ENCODE measurements at places on chromosomes 11 and 22. TPM values are rescaled to one million over a fixed set of nuclear protein-coding genes. Genes with fewer than 3 reads are reported as not detected.
A peak's percentile ranks its signal among the peaks of the same experiment; 100 is the strongest.

CD248 gene
- 0.27 TPM for total RNA-seq

GRCh38 chr11:128573638-128574037 is 13.7 kb downstream of the ETS1 start:
- DNase-seq = no peak
- H3K36me3 ChIP-seq = no peaks in the 10 kb centered on the region
- H3K27me3 ChIP-seq = peaks cover 3% of the 10 kb centered on the region

FXYD2 gene
- total RNA-seq = not detected

DNA sequence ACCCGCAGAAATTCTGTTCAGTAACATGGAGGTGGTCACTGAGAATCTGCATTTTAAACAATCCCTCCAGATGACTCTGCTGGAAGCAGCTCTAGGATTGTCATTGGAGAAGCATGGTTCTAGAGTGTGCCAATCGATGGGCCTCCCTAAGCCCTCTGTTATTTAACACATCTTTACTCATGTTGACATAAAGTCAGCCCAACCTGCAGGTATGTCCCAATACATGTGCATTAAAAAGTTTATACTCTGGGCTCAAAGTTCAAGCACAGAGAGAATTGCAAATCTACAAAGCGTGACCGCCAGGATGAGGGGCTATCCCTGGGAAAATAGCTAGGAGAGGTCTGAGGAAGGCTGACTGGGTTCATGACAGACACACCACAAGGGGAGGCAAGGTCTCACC is 116.4 kb downstream of the KIRREL3 start:
- no peak overlapping the region for H3K27ac ChIP-seq
- no peak overlapping the region for H3K4me3 ChIP-seq
- H3K4me1 ChIP-seq = no peaks in the 10 kb centered on the region
- no peaks in the 10 kb centered on the region for H3K27me3 ChIP-seq

CD3E gene
- not detected for total RNA-seq

GRCh38 chr11:33884601-33885000 is 7.3 kb downstream of the LMO2 start:
- no peak overlapping the region for H3K27ac ChIP-seq
- no peaks in the 10 kb centered on the region for H3K27me3 ChIP-seq
- H3K4me1 ChIP-seq = 0 out of 2 replicates have a peak, but pooled peaks cover 4% of the 10 kb centered on the region
- no peak for DNase-seq
- H3K4me3 ChIP-seq = no peak overlapping the region
- H3K36me3 ChIP-seq = no peaks in the 10 kb centered on the region

DNA sequence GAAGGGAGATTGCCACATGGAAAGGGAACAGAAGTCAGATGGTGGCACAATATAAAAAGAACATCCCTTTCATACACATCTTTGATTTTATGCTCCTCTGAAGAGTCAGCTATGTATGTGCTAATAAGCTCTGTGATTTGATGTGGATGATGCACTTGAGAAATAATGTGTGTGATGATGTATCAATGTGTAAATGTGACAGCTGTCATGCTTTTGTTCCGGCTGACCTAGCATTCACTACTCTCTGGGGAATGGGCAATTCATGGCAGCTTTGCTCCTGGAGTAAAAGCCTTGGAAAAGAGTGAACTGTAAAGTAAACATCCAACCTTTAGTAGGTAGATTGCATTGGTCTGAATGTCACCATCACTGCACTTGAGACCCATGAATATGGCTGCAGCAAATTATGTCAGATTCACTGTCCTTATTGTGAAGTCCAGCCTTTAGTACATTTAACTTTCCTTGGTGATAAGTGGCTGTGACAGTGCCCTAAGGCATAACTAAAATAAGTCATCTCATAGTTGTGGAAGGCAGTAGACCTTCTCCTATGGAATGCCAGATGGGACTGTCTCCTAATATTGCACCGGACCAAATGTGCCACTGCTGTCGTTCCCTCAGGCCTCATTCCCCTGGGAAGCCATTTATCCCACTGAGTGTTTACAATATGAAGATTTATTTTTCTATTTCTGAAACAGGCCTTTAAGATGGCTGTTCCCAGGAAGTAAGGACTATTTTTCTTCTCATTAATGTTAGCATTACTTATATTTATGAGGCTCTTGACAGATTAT is 178.2 kb upstream of the CCDC90B start:
- no peaks in the 10 kb centered on the region for H3K4me1 ChIP-seq
- no peaks in the 10 kb centered on the region for H3K27me3 ChIP-seq
- no peak overlapping the region for H3K27ac ChIP-seq
- H3K36me3 ChIP-seq = no peaks in the 10 kb centered on the region
- H3K4me3 ChIP-seq = no peak overlapping the region

- no peak for DNase-seq
- no peaks in the 10 kb centered on the region for H3K27me3 ChIP-seq
- no peak overlapping the region for H3K4me3 ChIP-seq
- peaks cover 10% of the 10 kb centered on the region for H3K36me3 ChIP-seq
Observed at GRCh38 chr11:71502026-71502425, 25.0 kb upstream of the KRTAP5-7 start.

DNA sequence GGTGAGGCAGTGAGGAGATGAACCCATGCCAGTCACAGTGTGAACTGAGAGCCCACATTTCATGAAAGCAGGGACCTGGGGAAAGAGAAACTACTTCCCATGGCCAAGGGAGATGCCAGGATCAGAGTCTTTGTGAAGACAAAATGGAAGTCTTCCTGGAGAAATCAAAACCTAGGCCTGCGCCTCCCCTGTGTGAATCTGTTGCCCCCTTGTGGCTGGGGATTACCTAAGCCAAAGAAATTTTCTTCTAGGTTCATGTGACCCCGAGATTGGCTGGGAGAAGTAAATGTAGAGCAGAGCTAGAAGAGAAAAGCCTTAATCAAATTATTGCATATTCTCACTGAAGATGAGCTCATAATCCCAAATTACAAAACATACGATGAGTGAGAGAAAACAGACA is 1075.3 kb downstream of the TBC1D22A start:
- H3K27me3 ChIP-seq = no peaks in the 10 kb centered on the region
- no peak overlapping the region for H3K27ac ChIP-seq
- H3K4me3 ChIP-seq = no peak overlapping the region
- DNase-seq = peak; percentile 38
